GM12892 (cell line): ENCODE measurements at places on chromosomes 6 and 20.

DNA sequence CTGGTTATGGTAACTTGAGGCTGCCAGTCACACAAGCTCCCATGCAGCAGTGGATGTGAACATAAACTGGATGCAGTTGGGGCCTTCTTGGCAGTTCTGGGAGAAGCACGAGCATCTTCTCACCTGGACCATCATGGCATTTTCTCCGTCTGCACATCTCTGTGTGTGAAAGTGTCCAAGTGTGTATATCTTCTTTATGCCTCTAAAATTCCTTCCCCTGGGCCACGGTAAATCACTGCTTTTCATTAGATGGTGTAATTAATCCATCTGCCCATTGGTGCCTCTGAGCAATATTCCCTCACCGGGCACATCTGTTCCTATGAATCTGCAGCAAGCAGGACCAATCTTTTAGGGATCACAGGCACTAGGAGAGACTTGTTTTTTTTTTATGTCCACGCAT lies 138.0 kb downstream of the MAP3K7 start:
- DNase-seq, result no peak

- DNase-seq, result peak; percentile 15
Measured at GRCh38 chr6:26660000-26660361, 435 bp upstream of the ZNF322 start.

DNA sequence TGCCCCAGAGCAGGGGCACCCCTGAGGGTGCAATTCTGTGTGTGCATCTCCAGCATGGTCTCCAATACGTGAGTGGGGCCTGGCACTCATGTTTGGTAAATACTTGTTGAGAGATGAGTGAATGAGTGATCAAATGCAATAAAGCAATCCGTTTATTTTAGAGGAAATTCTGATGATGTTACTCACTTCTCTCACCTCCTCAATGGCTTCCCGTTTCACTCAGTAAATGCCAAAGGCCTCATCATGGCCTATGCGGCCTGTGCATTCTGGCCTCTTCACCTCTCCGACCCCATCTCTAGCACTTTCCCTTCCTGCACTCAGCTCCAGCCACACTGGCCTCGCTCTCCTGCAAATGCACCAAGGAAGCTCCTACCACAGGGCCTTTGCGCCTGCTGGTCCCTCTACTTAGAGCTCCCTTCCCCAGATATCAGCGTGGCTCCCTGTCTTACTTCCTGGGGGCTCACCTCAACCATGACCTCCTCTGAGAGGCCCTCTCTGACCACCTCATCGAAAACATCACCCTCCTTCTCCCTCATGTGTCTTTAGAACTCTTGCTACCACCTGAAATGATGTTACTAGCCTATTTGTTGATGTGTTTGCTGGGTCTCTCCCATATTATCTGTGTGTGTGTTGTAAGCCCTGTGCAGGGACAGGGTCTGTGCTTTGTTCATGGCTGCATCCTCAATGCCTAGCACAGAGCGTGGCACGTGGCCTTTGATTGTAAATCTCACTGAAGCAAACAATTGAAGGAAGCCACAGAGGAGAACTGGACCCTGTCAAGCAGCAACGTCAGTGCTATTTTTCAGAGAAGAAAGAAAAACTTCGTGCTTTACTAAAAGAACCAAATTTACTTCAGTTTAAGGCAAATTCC lies 42.6 kb downstream of the RAB44 start:
- no peak for DNase-seq

- no peak for DNase-seq
Measured at GRCh38 chr6:18601516-18602020, 214.4 kb downstream of the RNF144B start.

GRCh38 chr6:99425647-99426450 lies 741 bp upstream of the PNISR start:
- DNase-seq, result peak; percentile 19

GRCh38 chr6:4797587-4797986 lies 21.4 kb downstream of the CDYL start:
- no peak for DNase-seq

- DNase-seq, result no peak
Measured at GRCh38 chr6:113695516-113695915, 161.6 kb upstream of the MARCKS start.

GRCh38 chr20:50898475-50898874 lies 32.8 kb downstream of the ADNP start:
- no peak for DNase-seq

DNA sequence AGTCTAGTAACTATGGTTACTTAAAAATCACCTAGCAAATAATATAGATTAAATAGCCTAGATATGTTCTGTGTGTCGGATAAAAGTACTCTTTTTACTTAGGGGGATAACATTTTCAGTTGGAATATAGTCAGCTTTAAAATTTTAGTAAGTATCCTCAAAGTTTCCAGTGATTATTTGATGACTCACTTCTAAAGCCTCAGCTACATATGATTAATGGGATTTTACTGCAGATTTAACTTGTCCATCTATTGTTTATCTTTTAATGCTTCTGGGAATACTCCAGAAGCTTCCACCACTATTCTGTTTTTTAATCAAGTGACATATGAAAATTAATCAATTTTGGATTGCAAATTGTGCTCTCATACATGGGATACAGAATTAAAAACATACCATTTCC lies 8.7 kb upstream of the TENT5A start:
- no peak for DNase-seq
